A673 (cell line): ENCODE measurements at places on chromosomes 3 and 15. TPM values are rescaled to one million over a fixed set of nuclear protein-coding genes. Genes with fewer than 3 reads are reported as not detected.

Gene ROPN1
- total RNA-seq = not detected in 2 replicates

Gene SYNPR
- 14.7 and 17.6 TPM in 2 replicates for total RNA-seq

Gene MAPKBP1
- total RNA-seq = 29.3 and 30.7 TPM in 2 replicates

Gene RASGRP1
- total RNA-seq = not detected in 2 replicates

Gene ZNF774
- 1.5 and 5.4 TPM in 2 replicates for total RNA-seq

Gene LRRC34
- 9.4 and 9.7 TPM in 2 replicates for total RNA-seq

Gene CCDC80
- 4.6 and 4.7 TPM in 2 replicates for total RNA-seq

Gene PCOLCE2
- 5.0 and 6.4 TPM in 2 replicates for total RNA-seq

Gene POPDC2
- 0.72 and 0.99 TPM in 2 replicates for total RNA-seq

Gene HRH1
- total RNA-seq = 0.81 and 0.92 TPM in 2 replicates

Gene STRA6
- total RNA-seq = 0.84 and 1.5 TPM in 2 replicates
